HL-60 (cell line): ENCODE measurements at places on chromosomes 1 and 21.

- DNase-seq: no peak
Observed at GRCh38 chr1:171220081-171220420, 28.2 kb upstream of the FMO1 start.

DNA sequence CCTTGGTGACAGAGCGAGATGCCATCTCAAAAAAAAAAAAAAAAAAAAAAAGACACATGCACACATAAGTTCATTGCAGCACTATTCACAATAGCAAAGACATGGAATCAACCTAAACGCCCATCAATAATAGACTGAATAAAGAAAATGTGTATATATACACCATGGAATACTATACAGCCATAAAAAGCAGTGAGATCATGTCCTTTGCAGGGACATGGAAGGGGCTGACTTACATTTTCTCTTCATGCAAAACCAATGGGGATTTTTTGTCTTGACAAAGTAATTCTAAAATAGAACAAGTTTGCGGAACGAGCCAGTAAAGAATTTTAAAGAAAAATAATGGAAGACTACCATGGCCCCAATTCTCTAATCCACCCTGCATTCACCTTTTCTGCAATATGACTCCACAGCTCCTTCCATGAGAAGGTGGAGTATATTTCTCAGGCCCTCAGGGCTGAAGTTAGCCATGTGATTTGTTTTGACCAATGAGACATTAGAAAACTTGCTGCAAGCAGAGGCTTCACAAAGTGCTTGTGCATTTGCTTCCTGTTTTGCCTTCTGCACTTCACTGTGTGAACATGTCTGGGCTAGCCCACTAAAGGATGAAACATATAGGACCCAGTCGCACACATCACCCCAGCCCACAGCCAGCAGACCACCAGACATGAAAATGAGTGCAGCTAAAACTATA, 78.8 kb upstream of the NR5A2 start:
- DNase-seq: no peak

DNA sequence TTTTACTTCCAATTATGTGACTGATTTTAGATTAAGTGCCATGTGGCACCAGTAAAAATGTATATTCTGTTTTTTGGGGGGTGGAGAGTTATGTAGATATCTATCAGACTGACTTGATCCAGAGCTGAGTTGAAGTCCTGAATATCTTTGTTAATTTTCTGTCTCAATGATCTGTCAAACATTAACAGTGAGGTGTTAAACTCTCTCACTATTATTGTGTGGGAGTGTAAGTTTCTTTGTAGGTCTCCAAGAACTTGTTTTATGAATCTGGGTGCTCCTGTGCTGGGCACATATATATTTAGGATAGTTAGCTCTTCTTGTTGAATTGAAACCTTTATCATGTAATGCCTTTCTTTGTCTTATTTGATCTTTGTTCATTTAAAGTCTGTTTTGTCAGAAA, 276.5 kb upstream of the USP25 start:
- no peak for DNase-seq

DNA sequence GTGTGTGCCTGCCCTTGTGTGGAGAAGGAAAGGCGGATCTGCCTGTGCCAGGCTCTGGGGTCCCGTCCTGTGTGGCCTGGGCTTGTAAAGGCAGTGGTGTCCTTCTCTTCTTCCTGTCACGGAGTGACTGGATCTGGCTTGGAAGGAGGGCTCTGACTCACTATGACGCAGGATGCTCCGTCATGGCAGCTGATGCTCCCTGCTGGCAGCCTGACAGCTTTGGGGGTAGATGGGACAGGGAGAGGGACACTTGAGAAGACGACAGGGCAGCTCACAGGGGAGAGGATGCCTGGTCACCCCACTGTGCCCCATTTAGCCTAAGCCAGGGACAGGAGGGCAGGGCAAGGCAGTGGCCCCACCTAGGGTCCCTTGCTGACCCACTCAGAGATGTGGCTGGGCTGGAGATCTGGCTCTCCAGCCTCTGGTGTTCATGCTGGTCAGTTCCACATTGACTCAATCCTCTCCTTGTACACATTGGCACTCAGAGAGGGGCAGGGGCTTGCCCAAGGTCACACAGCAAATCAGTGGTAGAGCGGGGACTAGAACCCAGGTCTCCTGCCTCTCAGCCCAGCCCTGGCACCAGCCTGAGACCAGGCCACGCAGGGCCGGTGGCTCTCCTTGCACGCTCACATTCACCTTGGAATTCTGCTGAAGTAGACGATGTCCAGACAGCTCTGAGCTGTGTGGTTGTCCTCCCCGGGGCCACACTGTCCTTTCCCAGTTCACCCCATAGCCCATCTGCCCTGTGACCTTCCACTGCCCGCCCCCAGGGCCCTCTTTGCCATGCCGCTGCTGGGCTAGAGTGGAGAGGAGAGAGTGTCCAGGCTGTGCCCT, 2.8 kb upstream of the FAM131C start:
- no peak for DNase-seq

- DNase-seq: no peak
Observed at GRCh38 chr21:32403201-32403777, 9.2 kb upstream of the EVA1C start.
